ENCODE measurements at places on chromosomes 12 and 14. TPM values are rescaled to one million over a fixed set of nuclear protein-coding genes. Genes with fewer than 3 reads are reported as not detected.
A peak's percentile ranks its signal among the peaks of the same experiment; 100 is the strongest.

DNA sequence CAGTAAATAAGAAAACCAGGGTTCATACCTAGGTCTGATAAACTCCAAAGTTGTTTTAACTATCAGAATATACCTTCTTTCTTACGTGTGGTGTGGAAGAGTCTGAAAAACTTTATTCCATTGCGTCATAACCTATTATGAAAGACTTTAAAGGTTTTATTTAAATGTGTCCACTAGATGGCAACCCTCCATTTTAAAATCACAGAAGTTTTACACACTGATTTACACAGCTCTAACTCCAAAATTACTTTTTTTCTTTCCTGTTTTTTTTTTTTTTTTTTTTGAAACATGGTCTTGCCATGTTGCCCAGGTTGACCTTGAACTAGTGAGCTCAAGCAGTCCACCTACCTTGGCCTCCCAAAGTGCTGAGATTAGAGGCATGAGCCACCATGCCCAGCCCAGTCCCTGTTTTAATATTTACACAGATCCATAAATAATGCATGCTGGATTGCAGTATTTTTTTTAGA lies 17.3 kb upstream of the TMPRSS12 start:
- no peak for DNase-seq

DNA sequence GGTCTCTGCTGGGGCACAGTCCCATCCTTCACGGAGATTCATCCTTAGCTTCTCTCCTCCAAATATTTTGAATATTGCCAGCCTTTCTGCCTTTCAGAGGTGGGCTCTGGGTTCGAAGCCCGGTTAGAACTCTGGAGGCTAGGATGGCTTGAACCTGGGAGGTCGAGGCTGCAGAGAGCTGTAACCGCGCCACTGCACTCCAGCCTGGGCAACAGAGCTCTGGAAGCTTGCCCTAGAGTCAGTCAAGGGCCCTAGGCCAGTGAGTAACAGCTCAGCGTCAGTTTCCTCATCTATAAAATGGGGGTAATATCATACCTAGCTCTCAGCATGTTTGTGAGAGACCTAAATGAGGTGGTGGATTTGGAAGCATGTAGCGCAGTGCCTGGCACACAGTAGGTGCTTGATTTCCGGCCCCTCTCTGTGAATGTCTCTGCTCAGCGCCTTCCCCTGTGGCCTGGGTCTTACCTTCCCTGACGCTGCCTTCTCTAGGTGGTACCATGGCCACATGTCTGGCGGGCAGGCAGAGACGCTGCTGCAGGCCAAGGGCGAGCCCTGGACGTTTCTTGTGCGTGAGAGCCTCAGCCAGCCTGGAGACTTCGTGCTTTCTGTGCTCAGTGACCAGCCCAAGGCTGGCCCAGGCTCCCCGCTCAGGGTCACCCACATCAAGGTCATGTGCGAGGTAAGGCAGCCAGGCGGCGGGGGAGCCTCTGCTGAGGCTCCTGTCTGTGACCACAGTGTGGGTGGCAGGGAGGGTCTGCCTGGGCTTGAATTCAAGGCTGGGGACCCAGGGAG lies 3.4 kb downstream of the PTPN6 start:
- DNase-seq: no peak

DNA sequence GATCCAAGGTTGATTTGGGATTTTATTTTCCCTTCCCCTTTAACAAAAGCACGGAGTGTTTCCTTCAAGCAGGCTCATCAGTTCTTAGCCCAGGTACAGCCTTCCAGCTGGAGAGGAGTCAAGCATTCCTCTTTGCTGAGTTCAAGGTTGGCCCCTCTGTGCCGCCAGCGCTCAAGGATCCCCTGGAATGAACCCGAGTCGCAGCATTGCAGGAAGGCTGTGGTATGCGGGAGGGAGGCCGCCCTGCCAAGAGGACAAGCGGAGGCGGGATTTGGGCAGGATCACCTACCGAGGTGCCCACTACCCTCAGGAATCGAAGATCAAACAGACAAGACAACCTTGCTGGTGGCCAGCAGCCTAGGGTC lies 53.9 kb upstream of the NCOR2 start:
- no peak for DNase-seq

DNA sequence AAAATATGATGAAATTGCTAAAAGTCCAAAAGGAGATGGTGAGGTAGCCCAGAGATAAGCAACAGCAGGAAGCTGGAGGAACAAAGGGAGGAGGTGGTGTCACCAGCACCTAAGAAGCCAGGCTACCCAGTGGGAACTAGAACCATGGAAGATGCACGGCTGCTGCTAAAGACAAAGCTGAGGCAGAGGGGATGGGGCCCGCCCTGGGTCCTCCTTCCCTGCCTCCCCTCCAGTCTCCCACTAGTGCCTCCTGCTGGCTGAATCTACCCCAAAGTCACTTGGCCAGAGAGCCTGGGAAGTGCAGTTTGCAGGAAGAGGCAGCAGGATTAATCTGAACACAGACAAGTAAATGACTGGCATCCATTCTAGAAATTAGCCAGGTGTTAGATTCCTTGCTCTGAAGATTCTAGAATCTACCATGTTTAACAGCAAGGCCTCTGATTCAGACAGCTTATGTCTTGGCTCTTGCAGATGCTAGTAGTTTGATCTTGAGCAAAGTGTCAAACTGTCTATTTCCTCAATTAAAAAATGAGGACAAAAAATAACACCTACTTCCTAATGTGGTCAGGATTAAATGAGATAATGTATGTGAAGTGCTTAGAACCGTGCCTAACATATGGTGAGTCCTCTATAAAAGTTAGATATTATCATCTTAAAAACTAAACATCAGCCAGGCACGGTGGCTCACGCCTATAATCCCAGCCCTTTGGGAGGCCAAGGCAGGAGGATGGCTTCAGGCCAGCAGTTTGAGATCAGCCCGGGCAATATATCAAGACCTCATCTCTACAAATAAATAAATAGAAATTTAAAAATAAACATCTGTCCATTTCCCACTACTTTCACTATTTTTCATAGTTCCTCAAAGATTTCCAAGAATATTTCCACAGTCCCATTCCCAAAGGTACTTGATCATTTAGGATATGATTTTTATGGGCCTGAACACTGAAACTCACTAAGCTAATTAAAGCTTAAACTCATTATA lies 5.8 kb upstream of the LRP10 start:
- DNase-seq: peak; percentile 56

DNA sequence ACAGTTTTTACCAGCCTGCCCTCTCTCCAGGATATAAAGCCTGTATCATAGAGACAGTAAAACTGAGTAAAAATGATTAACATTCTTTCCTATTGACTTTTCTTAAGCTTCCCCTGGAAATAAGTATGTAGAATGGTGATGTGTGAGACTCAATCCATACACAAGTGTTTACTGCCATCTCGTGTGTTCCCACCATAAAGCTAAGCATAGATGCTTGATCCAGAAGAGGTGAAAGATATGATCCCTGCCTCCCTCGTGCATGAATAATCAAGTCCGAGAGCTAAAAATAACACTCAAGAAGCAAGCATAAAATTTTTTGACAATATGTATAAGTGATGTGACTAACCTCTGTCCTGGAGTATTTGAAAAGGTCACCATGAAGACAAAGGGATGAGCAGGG lies 16.9 kb upstream of the GSG1 start:
- no peak for DNase-seq

Gene ASB2
- 2.5 TPM for total RNA-seq

Gene COX8C
- 0.79 TPM for total RNA-seq

- no peak for DNase-seq
Measured at GRCh38 chr14:36129181-36129580, 47.3 kb downstream of the PTCSC3 start.

DNA sequence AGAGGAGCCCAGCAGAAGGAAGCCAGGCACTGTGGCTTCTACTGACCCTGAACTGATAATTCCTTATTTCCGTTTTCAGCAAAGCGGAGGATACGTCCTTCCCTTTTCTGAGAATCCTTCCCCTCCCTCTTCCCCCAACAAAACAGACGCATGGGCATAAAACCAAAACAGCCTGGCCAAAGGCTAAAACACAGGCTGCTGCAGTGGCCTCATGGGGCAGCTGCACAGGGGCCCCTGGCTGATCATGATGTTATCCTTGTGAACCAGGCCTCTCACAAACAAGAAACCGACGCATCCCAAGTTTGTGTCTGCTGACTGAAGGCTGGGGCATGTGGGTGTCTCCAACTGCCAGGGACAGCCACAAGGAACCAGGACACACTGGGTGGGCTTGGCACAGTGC lies 23.4 kb upstream of the STON2 start:
- no peak for DNase-seq

- peak; percentile 38 for DNase-seq
Measured at GRCh38 chr14:70567791-70568190, 32.7 kb downstream of the MED6 start.

GRCh38 chr12:45338272-45338671 lies 122.4 kb downstream of the ANO6 start:
- DNase-seq: no peak

DNA sequence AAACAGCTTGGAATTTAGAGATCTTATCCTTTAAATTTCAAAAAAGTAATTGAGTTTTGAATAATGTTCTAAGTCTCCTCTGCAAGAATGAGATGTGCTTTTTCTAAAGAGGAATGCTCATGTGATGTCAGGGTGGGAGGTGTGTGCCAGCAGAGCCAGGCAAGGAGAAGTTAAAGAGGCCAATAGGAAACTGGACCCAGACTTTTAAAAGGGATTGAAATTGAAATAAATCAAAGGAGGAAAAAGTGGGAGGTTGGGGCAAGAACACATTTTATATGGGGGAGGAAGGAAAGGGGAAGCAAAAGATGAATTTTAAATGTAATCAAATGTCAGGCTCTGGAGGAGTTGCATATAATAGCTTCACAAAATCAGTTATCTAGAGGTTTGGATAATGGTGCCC lies 126.1 kb downstream of the FIGNL2 start:
- no peak for DNase-seq

- DNase-seq: no peak
Measured at GRCh38 chr12:42744539-42745182, 155.1 kb upstream of the PRICKLE1 start.

GRCh38 chr12:40970320-40970907 lies 217.7 kb upstream of the PDZRN4 start:
- no peak for DNase-seq

Gene ACOT4
- total RNA-seq: 1.7 TPM

Gene NXPH4
- total RNA-seq: 0.79 TPM

DNA sequence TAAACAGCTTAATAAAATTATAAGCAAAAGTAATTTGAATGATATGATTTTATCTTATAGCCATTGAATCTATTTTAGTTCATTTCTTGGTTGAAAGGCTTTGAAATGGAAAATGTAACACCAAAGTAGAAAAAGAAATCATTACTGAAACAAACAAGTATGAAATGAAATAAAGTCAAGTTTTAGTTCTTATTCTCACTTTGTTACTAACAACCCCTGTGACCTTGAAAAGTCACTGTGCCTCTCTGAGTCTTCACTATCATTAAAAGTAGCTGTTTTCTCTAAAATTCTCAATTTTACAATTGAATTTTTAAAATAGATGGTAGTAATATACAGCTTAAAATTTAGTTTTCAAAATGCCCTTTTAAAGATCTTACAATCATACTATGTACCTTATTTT lies 32.4 kb upstream of the SLC17A8 start:
- DNase-seq: no peak

- no peak for DNase-seq
Measured at GRCh38 chr12:132345126-132345525, 15.7 kb upstream of the GALNT9 start.

Gene ACAD10
- 19.0 TPM for total RNA-seq

Gene CLEC6A
- not detected for total RNA-seq

- no peak for DNase-seq
Measured at GRCh38 chr12:105316931-105317852, 13.3 kb upstream of the C12orf75 start.

Gene DHRS2
- 0.17 TPM for total RNA-seq

DNA sequence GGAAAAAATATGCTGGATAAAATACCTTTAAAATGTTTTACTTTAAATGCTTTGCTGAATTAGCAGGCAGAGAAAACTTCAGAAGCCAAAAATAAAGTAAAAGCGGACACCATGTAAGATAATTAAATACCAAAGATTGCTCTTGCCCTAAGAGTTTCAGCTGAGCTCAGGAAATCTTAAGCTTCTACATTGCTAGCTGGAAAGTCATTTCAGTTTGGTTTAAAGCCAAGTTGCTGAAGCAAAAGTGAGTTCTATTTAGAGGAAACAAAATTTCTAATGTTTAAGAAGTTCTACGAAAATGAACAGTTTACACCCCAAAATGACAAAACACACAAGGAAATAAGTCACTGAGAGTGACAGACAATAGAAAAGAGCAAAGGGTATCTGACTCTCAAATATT lies 310.0 kb downstream of the ADAMTS20 start:
- no peak for DNase-seq

GRCh38 chr12:122079532-122080081 lies 1.1 kb downstream of the MLXIP start:
- DNase-seq: peak; percentile 42

DNA sequence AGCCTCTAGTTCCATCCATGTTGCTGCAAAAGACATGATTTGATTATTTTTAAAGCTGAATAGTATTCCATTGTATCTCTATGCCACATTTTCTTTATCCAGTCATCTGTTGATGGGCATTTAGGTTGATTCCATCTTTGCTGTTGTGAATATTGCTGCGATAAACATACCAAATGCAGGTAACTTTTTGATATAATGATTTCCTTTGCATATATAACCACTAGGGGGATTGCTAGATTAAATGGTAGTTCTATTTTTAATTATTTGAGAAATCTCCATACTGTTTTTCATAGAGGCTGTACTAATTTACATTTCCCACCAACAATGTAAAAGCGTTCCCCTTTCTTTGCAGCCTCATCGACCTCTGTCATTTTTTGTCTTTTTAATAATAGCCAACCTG lies 342.5 kb downstream of the MDGA2 start:
- DNase-seq: no peak

Gene PPP1R12A
- total RNA-seq: 63.3 TPM

GRCh38 chr14:38143659-38144505 lies 63.8 kb upstream of the SSTR1 start:
- no peak for DNase-seq

- no peak for DNase-seq
Measured at GRCh38 chr14:59253527-59253926, 65.1 kb downstream of the DAAM1 start.
